Central memory CD4-positive, alpha-beta T cell (primary cell): ENCODE measurements at places on chromosomes 5 and 9.

- DNase-seq = no peak
Measured at GRCh38 chr5:31827867-31828266, 188.9 kb downstream of the PDZD2 start.

DNA sequence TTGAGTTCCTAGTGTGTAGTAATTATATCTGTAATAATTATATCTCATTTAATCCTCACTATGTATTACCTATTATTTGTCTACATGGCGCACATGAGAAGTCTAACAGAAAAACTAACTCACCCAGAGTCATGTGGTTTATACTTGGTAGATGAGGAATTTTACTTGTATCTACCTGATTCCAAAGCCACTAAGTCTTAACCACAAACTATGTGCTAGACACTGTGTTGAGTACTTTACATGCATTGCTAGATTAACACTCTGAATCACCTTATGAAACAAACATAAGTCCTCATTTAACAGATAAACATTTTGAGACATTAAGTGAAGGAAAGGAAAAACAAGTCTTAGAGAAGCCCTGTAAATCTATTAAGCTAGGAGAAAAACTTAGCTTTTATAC is 404.8 kb downstream of the TLR4 start:
- DNase-seq = no peak

DNA sequence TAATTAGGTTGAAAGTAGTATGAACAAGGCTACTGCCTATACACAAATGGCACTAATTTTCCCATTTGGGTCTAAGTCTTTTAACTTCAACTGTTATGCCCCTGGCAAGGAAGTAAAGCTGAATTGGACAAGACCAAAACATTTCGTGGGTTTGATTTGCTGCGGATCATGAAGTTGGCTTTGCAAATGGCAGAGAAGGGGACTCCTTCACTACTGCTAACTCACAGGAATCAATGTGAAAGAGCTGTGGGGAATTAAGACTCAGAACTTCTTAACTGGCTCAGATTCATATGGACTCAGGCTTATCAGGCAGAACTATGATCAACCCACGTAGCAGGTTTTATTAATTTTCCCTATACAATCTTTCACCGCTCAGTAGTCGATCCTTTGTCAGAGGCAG is 73.8 kb upstream of the IFNE start:
- no peak for DNase-seq

DNA sequence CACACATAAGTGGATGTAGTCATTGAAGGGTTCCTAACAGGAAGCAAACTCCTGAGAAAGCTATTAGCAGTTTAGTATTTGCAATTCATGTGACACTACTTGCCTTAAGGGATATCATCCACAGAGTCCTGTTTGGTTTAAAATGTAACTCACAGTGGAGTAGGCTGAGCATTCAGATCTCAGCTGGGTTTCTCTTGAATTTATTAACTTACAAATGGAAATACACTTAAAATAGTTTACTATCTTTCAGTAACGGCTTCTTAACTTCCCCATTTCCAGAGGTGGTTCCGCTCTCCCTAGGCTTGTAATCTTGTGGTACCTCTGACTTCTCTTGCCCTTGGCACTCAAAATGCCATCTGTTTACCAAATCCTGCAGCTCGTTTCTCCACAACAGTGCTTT is 660.7 kb upstream of the ADAMTS16 start:
- DNase-seq = no peak

GRCh38 chr5:33793276-33793675 is 98.5 kb downstream of the ADAMTS12 start:
- DNase-seq = no peak

DNA sequence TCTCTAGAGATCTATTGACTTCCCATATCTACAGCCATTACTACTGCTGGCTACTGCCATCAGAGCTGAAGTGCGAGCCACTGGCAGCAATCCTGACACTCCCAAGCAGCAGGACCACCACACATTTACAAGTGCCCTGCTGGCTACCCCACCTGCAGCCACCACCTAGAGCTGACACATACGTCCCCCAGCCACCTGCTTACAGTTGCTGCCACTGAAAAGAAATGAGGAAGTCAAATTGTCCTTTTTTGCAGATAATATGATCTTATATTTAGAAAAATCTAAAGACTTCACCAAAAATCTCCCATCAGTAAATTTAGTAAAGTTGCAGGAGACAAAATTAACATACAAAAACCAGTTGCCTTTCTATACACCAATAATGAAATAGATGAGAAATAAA is 48.4 kb downstream of the ZNF484 start:
- DNase-seq = no peak

- no peak for DNase-seq
Measured at GRCh38 chr5:67873935-67874334, 341.6 kb upstream of the PIK3R1 start.

GRCh38 chr9:126569036-126569435 is 44.7 kb upstream of the LMX1B start:
- no peak for DNase-seq

DNA sequence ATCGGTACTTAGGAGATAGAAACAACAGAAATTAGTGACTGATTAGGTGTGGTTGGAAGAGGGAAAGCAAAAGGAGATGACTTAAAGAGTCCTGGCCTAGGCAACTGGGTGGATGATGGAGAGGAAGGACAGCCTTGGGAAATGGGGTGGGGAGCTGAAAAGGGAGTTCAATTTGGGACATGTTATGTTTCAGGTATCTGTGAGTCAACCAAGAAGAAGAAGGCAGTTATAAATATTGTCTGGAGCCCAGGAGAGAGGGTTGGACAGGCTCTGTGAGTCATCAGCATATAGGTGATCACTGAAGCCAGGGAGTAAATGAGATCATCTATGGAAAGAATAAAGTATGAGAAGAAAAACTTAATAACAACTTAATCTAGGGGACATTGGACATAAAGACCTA is 357.7 kb downstream of the NPR3 start:
- no peak for DNase-seq

GRCh38 chr9:126386088-126386487 is 59.5 kb downstream of the MVB12B start:
- DNase-seq = no peak

- no peak for DNase-seq
Measured at GRCh38 chr9:79591458-79591857, 19.7 kb downstream of the TLE4 start.

DNA sequence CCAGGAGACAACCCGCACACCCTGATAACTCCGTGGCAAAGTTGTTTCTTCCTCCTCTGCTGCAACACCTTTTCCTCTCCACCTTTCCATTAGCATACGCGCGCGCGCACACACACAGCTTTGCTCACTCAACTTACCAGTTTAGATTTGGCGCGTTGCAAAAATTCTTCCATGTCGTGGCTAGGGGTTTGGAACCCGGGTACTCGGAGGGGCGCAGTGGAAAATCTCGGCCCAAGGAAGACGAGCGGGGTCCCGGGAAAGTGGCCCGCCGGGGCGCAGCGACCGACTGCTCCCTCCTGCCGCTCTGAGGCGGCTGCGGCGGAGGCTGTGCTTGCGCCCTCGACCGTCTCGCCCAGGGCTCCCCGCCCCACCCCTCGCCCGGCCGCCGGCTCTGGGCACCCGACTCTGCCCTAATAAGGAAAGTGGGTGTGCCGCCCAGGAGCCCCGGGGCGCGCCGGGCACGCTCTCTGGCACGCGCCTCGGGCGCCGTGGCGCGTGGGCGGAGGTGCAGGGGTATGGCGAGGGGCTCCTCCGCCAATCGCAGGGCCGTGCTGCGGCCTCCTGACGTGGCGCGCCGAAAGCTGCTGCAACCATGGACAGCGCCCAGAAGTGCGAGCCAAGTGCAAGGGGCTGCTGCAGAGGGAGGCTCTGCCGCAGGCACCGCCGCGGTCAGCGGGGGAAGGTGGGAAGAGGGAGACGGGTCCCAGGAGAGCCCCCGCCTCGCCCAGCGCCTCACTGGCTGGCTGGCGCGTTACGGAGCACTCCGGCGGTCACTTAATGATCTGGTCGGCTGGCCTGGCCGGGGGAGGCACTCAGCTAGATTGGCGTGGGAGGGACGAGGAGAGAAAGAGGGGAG is at the start of gene PRUNE2:
PRUNE2 (minus strand) TSS at position 324 of the 856 bp plus-strand sequence; CDS start at position 173, 151 bp downstream.
- no peak for DNase-seq

DNA sequence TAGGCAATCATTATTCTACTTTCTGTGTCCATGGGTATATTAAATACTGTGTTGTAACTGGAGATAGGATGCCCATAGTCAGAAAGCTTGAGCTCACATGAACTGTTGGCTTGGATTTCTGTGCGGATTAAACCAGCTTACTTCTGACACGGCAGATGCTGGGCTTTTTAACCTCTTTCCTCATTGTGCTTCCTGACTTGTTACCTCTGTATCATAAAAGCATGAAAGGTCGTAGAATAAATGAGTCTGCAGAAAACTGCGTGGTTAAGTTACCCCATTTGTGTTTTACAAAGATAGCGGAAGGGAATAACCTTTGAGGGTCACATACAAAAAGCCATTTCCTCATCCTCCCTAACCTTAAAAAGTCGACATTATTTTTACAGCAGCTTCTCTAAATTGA is 199.5 kb upstream of the DMRT1 start:
- DNase-seq = no peak

- no peak for DNase-seq
Measured at GRCh38 chr5:91206734-91207133, 176.4 kb downstream of the ARRDC3 start.

DNA sequence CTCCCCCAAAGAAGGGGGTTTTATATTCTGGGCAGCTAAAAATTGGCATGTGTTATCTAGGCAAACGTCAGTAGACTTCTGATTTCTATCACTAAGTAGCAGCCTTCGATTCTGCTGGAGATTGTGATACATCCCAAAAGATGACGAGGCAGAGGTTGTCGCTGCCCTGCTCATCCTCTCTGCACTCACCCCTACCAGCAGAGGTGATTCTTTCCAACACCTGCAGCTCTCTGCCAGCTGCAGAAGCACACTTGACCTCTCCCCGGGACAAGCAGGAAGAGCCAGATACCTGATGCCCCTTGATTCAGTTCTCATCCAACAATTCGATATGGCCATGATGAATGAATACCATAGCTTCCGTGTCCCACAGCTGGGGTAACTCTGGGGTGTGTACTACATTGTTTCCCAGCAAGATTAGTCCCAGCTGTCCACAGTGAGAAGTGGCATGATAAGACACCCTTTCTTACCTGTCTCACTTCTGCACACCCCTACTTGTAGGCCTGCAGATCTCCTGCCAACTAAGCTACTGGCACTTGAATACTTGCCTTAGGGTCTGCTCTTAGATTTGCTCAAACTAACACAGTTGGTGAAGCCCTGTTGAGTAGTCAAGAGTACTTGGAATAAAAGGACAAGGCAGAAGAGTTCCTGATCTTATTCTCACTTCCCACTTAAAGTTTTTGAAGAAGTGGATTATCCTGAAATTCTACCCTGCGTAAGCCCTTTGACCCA is 37.6 kb upstream of the SMAD5 start:
- DNase-seq = no peak

DNA sequence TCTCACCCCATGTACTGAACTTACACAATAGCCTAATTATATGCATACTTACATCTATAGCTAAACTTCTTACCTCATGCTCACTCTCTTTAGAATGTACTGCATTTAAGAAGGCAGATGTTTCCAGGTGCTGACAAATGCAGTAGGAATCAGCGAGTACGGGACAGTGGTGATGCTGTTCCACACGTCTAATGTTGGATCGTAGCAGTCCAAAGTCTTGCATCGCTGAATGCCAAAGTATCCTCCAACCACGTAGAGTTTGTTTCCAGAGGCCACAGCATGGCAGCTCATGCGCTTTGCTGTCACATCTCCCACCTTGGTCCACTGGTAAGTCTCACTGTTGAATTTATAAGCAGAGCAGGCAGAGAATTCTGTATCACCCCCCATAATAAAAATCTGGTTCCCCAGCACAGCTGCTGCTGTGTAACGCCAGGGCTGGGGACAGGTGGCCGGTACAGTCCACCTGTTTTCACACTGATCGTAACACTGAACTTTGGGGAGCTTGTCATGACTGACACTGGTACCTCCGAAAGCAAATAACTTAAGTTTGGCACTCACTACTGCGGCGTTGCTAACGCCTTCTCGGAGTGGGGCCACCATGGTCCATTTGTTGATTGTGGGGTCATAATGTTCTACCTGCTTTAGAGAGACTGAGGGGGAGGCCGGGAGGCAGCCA is 5.8 kb downstream of the ENC1 start:
- no peak for DNase-seq
